ENCODE measurements at places on chromosomes 5 and 9.

GRCh38 chr9:75061169-75061568, 26.8 kb downstream of the NMRK1 start:
- no peak for DNase-seq

- no peak for DNase-seq
Observed at GRCh38 chr5:172700365-172701290, 59.6 kb downstream of the NEURL1B start.

- DNase-seq = no peak
Observed at GRCh38 chr9:86242071-86242470, 17.4 kb downstream of the C9orf153 start.

DNA sequence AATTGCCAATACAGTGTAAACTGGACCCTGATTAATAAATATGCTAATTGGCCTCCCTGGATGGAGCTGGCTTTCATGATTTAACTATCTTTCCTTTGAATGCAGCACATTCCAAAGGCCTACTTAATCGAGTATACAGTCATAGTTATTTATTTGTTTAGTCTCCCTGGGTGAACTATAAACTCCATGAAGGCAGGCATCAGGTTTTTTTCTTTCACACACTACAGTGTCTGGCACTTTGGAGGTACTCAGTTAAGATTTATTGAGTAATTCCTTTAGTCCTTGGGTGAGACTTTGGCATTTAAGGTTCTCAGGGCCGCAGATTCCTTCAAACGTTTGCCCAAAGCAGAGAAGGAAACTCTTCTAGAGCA, 20.5 kb downstream of the RUSC2 start:
- no peak for DNase-seq

- no peak for DNase-seq
Observed at GRCh38 chr5:135225856-135226560, 173.0 kb downstream of the MACROH2A1 start.

- DNase-seq = no peak
Observed at GRCh38 chr9:133880851-133881661, 111.1 kb downstream of the VAV2 start.

GRCh38 chr5:122661496-122662180, 113.2 kb upstream of the SNX2 start:
- no peak for DNase-seq

- no peak for DNase-seq
Observed at GRCh38 chr5:80931411-80931810, 28.8 kb upstream of the RASGRF2 start.

- no peak for DNase-seq
Observed at GRCh38 chr5:63573380-63573779, 388.9 kb downstream of the HTR1A start.

DNA sequence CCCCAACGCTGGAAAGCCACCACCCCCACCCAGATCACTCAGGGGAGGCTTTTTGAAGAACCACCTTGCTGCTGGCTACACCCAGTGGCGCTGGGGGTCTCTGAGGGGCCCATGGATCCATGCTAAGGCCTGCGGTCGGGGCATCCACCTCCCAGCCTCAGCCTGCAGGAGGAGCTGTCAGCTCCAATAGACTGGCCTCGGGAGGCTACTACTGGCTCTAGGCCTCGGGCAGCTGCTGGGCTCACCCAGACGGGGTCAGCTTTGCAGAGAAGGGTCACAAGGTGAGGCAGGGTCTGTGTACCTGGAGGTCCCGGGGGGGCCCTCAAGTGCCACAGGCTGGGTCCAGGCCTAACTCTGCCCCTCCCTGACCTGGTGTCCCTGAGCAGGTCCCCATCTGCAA, 193.7 kb downstream of the OLFM1 start:
- DNase-seq = no peak

GRCh38 chr5:65327582-65327981, 154.1 kb downstream of the ADAMTS6 start:
- DNase-seq = no peak

GRCh38 chr5:4246447-4246846, 650.8 kb downstream of the IRX1 start:
- DNase-seq = no peak

DNA sequence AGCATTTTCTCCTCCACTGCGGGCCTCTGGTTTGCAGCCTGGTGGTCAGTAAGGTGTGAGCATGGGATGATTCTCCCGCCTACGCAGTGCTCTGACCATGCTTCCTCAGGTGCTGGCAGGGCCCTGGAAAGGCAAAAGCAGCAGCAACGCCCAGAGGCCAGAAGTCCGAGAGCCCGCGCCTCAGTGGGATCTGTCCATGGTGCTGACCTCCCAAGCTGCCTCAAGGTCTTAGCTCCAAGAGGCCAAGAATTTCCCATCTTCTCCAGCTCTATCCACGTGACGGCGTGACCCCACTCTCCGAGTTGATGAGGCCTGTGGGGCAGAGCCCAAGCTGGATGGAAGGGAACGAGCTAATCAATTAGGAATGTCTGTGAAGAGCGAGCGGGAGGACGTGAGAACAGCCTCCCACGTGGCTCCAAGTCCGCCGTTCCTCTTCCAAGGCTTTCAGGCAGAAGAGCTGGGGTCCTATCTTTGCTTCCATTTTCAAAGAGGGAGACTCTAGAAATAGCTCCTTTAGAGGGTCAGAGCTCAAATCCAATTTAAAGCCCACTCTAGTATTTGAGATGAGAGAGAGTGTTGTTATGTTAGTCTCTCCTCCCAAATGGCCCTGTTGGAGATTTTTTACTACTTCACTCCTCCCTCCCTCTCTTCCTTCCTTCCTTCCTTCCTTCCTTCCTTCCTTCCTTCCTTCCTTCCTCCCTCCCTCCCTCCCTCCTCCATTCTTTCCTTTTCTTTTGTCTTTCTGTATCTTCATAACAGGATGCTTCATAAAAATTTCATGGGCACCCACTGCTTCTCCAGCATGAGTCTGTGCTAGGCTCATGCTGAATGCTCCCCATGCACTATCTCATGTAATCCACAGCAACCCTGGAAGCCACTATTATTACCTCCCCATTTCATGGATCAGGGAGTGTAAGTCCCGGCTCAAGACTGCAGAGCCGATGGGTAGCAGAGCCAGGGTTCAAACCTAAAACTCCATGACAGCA, 69.3 kb downstream of the OLFM1 start:
- no peak for DNase-seq

GRCh38 chr5:168364151-168364661, 72.8 kb downstream of the WWC1 start:
- DNase-seq = no peak

DNA sequence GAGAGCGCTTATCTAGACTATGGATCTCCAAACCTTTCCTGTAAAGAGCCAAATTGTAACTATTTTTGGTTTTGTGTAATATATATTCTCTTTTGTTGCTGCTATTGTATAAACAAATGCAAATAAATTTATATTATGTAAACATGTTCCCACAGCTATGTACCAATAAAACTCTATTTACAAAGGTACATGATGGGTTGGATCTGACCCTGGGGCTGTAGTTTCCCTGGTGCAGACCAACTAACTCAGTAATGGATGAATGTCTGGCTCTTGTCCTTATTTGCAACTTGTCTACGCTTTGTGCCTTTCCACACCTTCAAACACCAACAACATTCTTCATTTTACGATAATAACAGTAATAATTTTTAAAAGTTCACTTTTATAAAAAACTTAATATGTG, 27.5 kb upstream of the SPINK14 start:
- DNase-seq = no peak

GRCh38 chr9:135032041-135032835, 55.2 kb upstream of the OLFM1 start:
- DNase-seq = no peak

DNA sequence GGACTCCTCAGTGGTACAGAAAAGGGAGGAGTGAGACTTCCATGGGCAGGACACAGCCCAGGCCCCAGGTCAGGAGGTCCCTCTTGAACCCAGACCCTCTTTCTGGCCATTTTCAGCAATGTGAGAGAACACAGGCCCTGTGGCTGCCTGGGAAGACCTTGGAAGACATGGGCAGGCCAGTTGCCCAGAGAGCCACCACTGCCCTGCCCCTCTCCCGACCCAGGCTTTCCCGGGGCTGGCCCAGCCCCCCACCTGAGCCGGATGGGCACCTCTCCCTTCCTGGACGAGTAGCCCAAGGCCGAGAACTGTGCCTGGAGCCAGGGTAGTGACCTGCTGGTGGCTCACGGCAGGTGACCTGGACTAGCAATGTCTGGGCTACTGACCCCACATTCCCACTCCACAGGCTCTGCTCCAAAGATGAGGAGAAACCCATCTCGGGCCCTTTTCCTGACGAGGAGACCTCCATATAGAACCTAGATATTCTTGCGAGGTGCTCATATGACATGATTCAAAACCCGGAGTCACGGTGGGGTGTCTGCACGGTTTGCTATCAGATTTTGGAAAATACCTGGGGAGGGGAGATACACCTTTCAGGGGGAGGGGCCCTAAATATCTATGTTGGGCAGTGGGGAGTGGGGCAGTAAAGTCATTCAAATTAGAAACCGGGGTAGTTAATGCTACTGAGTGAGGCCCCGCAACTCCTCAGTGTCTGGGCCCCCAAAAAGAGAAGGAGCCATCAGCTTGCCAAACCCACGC, 59.4 kb downstream of the ZNF354C start:
- DNase-seq = no peak

GRCh38 chr5:113435575-113435974, 786 bp upstream of the TSSK1B start:
- DNase-seq = no peak

DNA sequence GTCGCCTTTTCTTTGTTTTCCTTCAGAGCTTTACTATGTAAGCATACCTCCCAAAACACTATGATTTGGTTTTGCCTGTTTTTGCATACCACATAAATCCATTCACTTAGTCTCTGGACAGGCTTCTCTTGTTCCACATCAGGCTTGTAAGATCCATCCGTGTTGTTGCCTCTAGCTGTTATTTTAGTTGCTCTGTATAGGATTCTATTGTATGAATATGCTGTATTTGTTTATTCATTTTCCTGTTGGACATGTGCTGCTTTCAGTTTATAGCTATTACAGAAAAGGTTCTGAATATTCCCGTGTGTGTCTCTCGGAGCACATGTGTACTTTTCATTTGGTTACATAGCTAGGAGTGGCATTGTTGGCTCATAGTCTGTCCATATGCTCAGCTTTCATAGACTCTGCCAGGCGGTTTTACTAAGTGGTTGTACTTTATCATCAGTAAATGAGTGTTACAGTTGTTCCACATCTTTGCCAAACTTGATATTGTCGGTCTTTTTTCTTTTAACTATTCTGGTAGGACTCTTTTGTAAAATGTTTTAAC, 41.8 kb downstream of the NUP214 start:
- no peak for DNase-seq

DNA sequence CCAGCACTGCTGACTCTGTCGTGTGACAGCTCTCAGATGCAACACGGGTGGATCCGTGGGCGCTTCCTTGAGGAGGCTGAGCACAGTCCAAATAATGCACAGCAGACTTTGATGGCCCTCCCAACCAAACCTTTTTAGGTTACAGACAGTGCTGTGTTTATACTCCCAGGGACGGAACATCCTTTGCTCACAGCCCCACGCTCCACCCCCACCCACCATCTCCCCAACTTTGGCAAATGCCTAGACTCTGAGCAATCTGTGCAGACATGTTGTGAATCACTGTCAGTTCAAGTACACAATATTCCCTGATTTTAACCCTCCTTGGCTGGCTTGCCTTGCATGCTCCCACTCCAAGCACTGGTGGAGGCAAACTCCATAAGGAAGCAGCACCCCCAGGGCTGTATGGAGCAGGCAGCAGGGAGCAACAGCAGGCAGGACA, 324.6 kb downstream of the MLLT3 start:
- DNase-seq = no peak

DNA sequence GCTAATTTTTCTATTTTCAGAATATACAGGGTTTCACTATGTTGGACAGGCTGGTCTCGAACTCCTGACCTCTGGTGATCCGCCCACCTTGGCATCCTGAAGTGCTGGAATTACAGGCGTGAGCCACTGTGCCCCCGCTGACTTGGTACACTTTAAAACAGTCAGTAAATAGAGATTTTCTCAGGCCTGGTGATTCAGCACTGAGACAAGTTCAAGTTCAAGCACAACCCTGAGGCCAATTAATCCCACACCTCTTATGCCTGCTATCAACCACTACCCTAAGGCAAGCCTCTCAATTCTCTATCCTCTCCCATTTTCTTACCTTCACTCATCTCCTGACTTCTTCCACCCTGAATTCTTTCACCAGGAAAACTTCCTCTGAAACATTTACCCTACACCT, 18.9 kb downstream of the MUSK start:
- no peak for DNase-seq

- DNase-seq = no peak
Observed at GRCh38 chr9:111740739-111741138, 54.0 kb downstream of the SHOC1 start.

DNA sequence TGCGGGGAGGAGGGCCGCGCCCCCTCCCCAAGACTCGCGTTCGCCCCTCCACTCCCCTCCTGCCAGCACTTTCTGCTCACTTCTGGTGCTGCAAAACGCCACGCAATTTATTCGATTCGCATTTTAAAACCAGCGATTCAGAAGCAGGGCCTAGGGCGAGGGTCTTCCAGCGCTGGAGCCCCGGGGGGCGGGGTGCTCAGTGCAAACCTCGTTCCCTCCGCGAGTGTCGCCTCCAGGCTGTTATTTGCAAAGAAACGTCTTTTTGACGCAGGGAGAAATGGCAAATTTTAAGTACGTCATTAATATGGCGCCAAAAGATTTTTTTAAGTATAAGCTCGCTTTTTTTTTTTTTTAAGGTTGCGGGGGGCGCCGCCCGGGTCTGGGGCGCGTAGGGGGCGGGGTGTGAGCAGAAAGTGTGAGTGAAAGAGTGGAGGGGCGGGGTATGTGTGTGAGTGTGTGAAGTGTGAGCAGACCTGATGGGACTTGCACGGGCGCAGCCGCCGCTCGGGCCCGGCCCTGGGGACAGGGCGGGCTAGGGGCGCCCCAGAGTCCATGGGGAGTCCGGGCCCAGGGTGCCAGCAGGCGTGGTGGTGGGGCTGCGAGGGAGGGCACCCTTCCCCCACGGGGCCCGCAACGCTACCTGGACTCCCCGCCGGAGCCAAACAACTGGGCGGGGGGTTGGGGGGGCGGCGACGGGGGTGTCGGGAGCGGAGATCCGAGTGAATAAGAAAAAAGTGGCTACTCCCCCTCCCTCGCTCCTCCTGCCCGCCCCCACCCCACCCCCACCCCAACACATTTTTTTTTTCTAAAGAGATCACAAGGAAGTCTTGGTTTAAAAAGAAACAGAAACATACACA, at the start of gene JADE2:
Gene JADE2 (plus strand): TSS at position 845 of the 857 bp plus-strand sequence. CDS start 10,188 bp downstream, outside the sequence.
- peak; percentile 85 for DNase-seq

- DNase-seq = no peak
Observed at GRCh38 chr9:24090566-24090965, 264.5 kb upstream of the ELAVL2 start.

GRCh38 chr9:1554081-1555035, 460.8 kb upstream of the SMARCA2 start:
- DNase-seq = no peak

- no peak for DNase-seq
Observed at GRCh38 chr9:110538647-110539041, 40.9 kb downstream of the SVEP1 start.
